Activated CD8-positive, alpha-beta memory T cell treated with anti-CD3 and anti-CD28 coated beads, Interleukin-2, amount 50 U/mL, for 4 hours (primary cell): ENCODE measurements at places on chromosomes 2 and 18.

- DNase-seq: no peak
Observed at GRCh38 chr2:145402706-145403277, 882.9 kb upstream of the ZEB2 start.

- DNase-seq: no peak
Observed at GRCh38 chr2:219220652-219221402, 2.1 kb upstream of the ABCB6 start.

GRCh38 chr18:2316082-2316750 lies 255.1 kb downstream of the METTL4 start:
- DNase-seq: no peak

- no peak for DNase-seq
Observed at GRCh38 chr2:27966466-27966865, 75.9 kb downstream of the BABAM2 start.

DNA sequence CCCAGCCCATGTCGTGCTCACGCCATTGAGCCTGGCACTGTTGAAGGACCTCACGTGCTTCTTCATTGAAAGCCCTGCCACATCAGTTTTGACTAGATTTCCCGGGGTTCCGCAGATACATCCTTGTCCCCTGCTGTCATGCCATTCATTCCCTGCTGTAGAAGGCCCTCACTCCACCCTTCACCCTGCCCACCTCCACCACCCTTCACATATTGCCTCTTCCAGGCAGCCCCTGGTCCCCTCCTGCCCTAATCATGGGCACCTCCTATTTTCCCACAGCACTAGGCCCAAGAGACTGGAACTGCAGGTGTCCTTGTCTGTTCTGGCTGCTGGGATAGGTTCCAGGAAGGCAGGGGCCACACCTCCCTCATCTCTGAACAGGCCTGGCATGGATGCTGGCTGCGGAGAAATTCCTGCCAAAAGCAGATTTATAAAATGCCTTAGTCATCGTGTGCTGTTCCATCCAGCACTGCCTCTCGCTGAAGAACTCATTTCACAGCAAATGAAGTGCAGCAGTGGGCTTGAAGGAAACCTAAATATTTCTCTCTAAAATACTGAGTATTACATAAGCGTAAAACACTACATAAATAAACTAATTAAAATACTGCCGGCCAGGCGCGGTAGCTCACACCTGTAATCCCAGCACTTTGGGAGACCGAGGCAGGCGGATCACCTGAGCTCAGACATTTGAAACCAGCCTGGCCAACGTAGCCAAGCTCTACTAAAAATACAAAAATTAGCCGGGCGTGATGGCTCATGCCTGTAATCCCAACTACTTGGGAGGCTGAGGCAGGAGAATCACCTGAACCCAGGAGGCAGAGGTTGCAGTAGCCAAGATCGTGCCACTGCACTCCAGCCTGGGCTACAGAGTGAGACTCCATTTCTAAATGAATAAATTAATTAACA lies 38.4 kb downstream of the EIF4E2 start:
- no peak for DNase-seq

GRCh38 chr2:136167721-136168475 lies 49.9 kb upstream of the CXCR4 start:
- no peak for DNase-seq

DNA sequence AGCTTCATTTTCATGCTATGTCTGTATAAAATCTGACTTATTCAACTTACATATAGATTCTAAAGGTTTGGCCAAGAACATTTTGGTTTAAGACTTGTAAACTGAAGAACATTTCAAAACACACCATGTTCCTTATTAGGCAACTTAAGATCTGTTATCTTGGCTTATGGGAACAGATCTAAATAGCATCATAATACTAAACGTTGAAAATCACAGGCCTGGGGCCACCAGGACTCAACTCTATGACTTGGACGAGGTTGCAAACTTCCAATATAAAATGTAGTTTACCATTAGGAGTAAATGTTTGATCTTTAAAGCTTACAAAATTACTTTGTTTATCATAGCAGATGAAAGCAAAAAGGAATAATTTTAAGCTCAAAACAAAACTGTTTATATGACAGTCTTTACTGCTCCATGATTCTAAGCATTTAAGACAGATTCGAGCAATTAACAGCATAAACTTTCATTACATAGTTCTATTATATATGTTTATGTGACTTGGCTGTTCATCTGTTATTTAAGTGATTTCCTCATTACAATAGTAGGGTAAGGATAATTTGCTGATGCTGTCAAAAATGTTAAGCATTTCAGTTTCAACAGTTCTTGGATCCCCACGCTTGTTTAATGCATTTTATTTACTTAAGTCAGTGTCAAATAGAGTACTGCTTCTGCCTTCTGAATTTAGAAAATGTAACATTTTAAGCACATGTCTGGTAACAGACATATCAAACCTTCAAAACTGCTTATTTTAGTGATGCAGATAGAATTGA lies 8.3 kb downstream of the TCF4 start:
- no peak for DNase-seq

DNA sequence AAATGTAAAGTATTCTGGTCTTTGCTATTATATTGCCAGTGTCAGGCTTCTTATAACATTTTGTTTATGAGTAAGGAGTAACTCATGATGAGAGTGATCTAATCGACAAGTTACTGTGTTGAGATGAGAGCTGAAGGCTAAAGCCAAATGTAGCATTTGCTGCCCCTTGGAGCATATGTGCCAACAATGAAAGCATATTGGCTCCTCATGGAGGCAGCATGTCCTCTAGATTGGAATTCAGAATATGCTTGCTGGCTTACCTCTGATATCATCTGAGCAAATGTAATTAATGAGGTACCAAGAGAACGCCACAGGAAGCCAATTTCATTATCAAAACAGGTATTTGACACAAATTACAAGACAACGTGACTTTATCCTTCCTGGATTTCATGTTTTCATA lies 781.1 kb upstream of the FSHR start:
- no peak for DNase-seq

GRCh38 chr2:117762454-117762853 lies 52.0 kb upstream of the DDX18 start:
- DNase-seq: no peak

- DNase-seq: no peak
Observed at GRCh38 chr2:129891341-129892320, 87.8 kb upstream of the RAB6C start.

- DNase-seq: no peak
Observed at GRCh38 chr18:11159844-11160243, 10.5 kb upstream of the PIEZO2 start.

GRCh38 chr18:37395138-37395537 lies 170.5 kb downstream of the CELF4 start:
- DNase-seq: no peak

DNA sequence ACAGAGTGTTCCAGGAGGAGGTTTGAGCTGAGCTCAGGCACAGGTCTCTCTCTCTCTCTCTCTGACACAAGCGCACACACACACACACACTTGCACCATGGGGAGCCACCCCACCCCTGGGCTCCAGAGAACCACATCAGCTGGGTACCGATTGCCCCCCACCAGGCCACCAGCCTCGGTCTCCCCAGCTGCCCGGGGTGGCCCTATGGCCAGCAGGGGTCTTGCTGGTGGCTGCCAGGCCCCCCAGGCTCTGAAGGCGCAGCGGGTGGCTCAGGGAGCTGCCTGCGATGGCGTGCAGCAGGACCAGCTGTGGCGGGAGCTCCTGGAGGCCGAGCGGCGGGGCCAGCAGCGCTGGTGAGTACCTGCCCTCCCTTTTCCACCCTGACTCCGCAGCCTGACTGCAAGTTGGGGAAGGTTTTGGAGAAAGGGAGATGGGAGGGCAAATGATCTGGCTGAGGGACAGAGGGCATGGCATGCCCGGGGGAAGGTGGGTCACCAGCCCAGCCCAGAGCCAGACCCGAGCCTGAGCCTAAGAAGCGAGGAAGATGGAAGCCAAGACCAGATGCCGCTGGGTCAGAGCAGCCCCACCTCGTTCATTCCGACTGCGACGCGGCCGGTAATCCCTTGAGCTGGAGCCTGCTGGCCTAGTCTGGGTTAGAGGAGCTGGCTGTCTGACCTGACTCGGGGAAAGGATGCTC lies 21.9 kb upstream of the SLC66A3 start:
- no peak for DNase-seq

- no peak for DNase-seq
Observed at GRCh38 chr2:184047536-184047935, 550.8 kb upstream of the ZNF804A start.

GRCh38 chr2:128594651-128594910 lies 275.9 kb upstream of the HS6ST1 start:
- no peak for DNase-seq

DNA sequence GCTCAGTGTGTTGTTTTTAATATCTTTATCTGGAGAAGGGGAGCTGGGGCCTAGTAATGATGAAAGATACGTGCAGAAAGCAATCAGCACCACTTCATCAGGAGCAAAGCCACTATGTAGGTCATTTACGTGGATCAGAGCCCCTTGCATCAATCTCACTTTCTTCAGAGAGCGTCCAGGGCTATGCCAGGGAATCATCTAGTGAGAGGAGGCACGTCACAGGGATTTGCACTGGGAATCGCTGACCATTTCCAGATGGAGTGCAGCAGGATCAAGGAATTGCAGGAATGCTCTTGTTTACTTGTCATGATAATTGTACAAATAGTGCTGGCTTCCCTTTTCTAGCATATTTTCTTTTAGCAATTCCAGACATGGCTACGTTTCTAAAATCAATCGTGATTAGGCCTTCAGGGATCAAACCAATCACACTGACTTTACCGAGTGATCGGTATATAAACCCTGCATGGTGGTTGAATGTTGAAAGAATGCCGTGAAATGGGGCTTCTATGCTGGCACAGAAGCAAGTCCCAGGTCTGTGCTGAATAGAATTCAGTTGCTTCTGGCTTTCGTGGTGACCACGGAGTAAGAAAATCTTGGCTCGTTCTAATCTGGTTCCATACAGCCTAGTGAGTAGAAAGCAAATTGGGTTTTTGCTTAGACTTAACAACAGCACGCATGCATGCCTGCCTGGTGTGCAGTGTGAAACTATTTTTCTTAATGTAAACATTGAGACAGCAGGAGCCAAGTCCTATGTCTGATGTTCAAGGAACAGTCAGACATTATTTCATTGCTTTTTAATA lies 122.8 kb downstream of the TMEM200C start:
- no peak for DNase-seq

GRCh38 chr18:45412577-45412976 lies 202.7 kb upstream of the SLC14A2 start:
- no peak for DNase-seq

GRCh38 chr18:33653231-33653630 lies 75.2 kb downstream of the ASXL3 start:
- no peak for DNase-seq

DNA sequence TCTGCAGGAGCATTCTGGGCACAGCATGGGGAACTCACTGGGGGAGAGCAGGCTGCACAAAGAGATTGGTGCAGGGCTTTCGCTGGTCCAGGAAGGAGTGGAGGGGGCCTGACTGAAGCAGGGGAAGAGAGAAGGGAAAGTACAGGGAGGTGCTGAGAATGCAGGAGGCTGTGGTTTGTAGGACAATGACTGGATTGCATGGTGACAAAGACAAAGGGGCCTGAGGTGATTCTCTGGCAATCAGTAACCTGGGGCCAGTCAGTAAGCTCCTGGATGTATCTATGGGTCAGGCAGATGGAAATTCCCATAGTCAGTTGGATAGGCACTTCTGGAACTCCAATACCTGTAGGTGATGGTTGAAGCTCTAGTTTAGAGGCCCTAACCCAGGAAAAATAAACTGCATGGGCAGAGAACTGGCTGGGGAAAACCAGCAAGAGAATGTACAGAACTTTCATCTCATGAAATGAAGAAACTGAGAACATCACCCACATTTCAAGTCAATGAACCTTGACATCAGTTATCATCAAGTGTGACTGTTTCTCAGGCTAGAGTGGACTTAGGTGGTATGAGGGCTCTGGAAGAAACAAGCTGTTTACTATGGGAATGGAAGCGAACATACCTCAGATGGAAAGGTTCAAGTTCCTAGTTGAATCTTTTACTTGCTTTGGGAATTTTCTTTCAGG lies 193.2 kb downstream of the TPGS2 start:
- no peak for DNase-seq

GRCh38 chr18:35469725-35470124 lies 28.0 kb downstream of the INO80C start:
- DNase-seq: no peak

DNA sequence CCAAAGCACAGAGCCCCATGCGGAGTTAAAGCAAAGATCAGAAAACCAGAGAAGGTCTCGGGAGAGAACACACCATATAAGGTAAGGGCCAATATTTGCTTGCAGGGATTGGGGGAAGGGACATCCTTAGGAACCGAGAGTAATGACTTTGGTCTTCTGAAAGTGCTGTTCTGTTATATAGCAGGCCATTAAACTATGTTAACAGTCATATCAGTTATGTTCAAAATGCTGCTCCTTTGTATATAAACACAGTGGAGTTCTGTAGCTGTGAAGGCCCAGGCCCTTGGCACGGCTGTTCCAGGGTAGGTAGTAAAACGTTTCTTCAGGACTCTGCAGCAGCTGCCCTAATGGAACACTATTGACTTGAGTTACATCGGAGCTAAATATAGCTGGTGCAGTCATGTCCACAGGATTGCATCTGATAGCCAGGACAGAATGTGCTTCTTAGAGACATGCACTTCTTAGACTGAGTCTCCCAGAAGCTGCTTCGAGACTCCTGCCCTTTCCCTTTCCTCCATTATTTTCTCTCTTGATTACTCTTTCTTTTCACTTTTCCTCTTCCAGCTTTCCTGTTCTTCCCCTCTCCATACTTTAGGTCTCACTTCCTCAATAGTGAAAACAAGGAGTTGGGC lies 122.4 kb downstream of the SETBP1 start:
- DNase-seq: no peak

DNA sequence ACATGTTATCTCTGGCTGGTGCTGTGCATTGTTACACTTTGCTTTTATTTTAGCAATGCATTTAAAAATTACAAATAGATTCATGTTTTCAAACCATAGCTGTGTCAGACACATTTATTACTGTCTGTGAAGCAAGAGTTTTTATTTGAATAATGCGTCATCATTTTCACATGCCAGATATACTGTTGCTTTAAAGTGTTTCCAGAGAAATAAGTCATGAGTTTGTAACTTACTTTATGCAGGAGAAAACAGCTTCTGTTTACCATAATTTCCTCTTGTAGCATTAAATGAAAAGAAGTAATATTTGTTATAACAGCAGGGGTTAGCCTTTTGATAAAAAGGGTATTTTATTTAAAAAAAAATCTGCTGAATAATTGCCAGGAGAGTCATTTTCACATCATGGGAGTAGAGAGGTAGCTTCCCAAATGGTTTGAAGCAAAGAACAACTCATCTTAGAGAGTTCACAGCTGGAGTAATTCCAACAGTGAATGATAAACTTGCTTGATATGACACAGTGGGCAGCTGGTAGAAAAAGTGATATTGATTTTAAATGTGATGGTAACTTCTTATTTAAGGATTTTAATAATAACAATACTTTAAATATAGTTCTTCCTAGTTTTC lies 1274.5 kb upstream of the CRIM1 start:
- DNase-seq: no peak

DNA sequence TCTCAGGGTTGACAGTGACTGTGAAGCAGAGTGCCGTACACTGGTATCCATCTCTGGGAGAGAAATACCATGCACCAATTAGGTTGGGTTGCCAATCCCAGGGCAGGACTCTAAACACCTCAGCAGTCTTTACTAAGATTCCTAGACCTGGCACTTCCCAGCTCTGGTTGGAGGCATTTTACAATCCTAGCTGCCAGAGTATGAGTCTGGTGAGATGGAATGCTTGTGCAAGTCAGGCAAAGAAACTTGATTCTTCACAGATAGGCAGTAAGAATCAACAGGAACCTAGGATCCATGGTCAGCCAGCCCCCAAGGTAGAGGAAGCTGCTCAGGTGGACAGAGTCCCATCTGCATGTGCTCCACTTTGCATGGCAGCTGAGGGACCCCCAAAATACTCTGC lies 6.0 kb upstream of the UGT1A5 start:
- DNase-seq: no peak
